ELR (cell line): ENCODE measurements at places on chromosomes 6 and 20.

- no peak for DNase-seq
Measured at GRCh38 chr20:57086066-57086465, 180.4 kb downstream of the BMP7 start.

- no peak for DNase-seq
Measured at GRCh38 chr6:134323698-134324097, 5.8 kb upstream of the SGK1 start.

DNA sequence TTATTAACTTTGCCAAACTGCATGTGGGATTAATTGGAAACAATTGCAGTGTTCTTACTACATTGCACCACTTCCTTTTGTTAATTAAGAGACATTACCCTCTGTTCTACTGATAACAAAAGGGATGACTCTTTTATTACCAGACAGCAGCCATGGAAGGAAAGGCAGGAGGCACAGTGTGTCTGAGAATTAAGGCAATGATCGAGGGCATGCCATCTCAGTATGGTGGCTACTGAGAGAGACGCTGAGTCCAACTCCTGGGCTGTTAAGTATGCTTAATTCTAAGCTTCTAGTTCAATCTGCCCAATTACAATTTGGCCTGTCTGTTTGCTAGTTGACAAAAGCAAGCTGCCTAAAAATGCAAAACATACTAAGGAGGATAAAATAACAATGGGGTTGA is 227.4 kb downstream of the PHACTR1 start:
- no peak for DNase-seq

DNA sequence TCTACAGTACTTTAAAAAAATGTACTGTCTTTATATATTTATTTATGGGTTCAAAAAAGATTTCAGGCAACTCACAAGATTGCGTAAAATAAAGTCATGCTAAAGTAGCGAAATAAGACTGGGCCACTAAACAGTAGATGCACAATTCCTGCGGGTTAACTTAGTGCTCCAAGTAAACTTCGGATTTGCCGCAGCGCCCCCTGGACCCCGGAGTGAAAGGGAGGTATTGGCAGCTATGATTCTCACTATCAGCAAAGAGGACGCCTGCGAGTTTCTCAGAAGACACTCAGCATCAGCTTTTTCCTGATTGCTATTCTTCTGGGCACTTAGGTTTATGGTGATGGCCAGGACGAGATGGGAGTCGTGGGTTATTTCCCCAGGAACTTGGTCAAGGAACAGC is 1.4 kb downstream of the OTOR start:
- DNase-seq: no peak

GRCh38 chr20:45913116-45913515 is 1.2 kb upstream of the PLTP start:
- DNase-seq: peak; percentile 54

- DNase-seq: no peak
Measured at GRCh38 chr6:95274686-95275235, 302.6 kb upstream of the MANEA start.

GRCh38 chr6:143160015-143160414 is 99.3 kb downstream of the AIG1 start:
- DNase-seq: peak; percentile 74

- DNase-seq: no peak
Measured at GRCh38 chr6:138868181-138868580, 72.3 kb downstream of the ECT2L start.

DNA sequence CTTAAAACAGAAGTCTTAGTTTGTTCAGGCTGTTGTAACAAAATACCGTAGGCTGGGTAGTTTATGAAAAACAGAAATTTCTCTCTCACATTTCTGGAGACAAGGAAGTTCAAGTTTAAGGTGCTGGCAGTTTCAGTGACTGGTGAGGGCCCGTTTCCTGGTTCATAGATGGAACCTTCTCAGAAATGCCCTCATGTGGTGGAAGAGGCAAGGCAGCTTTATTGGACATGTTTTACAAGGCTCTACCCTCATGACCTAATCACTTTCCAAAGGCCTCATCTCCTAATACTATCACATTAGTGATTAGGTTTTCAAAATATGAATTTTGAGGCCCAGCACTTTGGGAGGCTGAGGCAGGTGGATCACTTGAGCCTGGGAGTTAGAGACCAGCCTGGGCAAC is 2.4 kb downstream of the HEBP2 start:
- DNase-seq: no peak

DNA sequence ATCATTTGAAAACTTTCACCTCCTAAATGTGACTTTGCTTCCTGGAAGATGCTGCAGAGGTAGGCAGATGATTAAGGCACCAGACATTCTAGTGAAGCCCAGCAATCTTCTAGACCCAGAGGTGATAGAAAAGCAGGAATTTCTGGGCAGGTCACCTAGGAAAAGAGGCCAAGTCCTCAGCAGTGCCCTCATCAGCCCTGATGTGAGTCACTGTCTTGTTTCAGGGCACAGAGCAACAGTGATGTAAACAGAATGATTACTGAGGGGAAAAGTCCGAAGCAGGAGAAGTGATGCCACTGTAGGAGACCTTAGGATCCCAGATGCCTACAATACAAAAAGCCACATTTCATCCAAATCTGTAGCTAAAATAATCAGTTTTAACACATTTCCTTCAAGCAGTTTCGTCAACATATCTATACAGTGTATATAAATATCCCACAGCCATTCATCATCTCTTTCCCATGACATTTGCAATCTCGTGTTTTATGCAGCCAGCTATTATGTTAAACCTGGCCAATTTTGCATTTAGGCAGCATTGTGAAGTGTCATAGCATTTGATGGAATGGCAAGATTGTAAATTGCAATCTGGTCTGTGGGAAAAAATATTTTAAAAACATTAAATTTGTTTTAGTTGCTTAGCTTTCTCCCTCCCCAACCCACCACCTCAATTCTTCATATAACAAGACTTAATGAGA is 401.2 kb upstream of the RNF217 start:
- no peak for DNase-seq

DNA sequence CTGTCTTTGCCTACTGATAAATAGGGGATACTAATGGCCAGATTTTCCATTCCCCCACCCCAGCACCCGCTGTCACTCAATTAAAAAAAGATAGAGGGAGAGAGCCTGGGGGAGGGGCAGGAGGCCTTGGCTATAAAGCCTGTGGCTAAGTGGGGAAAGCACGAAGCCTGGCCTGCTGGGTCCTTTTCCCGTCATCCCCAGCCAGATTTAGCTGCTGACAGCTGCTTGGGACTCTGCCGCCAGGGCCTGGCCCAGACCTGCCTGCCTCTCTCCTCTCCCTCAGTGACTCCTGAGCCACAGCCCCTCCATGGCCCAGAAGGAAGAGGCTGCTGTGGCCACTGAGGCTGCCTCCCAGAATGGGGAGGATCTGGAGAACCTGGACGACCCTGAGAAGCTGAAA is at the start of gene APOBEC2:
APOBEC2 (plus strand) TSS at position 162 of the 400 bp plus-strand sequence; CDS start at position 308, 146 bp downstream.
- DNase-seq: no peak

DNA sequence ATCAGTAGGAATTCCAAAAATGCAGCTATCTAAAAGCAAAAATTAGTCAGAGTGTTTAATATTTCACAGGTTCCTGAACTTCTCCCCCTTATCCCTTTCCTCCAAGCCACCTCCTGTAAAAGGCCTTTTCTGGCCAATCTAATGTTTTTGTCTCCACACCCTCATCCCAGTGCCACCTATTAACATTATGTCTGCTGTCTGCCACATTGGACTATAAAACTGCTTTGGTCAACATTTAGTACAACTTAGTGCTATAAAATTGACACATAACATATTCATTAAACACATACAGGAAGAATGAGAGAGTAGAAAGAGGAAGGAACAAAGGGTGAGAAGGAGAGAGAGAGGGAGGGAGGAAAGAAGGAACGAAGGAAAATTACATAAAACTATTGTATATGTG is 47.7 kb downstream of the MMUT start:
- no peak for DNase-seq

GRCh38 chr20:40293740-40294139 is 395.3 kb downstream of the MAFB start:
- DNase-seq: no peak

- DNase-seq: peak; percentile 97
Measured at GRCh38 chr20:45337367-45338120, 10.7 kb downstream of the SDC4 start.

- peak; percentile 50 for DNase-seq
Measured at GRCh38 chr20:23362392-23363256, 642 bp downstream of the GZF1 start.

DNA sequence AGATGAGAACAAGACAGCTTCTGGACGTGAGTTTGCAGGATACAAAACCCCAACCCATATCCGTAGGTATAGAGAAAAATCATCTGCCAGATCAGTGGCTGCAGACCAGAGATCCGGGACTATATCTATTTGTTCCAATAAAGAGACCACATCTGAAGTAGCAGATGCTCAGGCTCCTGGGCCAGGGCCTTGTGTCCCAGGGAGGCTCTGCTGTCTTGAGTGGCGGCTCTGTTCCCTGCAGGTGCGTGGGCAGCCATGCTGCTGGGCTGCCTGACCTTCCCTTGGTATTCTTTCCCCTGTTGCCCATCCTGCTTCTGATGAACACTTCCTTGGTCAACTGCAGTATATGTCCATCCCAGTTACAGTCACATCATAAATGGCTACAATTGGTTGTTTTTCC is 34.9 kb downstream of the ERMARD start:
- no peak for DNase-seq

DNA sequence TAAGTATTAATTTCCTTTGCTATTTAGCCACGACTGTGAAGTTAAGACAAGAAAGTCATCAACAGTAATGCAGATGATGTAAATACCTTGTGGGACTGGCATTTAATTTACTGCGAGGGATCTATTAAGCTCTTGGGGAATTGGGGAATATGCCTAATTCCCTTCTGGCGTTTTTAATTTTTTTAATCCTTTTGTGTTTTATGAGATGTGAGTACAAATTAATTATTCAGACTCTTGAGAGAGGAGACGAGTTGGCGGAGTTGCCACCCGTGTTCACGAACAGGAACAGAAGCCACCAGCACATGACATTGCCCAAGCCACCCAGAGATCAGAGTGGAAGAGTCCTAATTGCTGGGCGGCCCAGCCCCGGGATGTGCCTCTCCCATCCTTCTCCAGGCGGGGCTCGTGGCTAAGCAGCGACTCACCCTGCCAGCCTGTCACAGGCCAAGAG is 533 bp upstream of the CRYBG1 start:
- no peak for DNase-seq

GRCh38 chr6:148557796-148558321 is 189.0 kb upstream of the UST start:
- DNase-seq: peak; percentile 17

- DNase-seq: no peak
Measured at GRCh38 chr6:132934496-132934895, 120.1 kb downstream of the RPS12 start.

- peak; percentile 35 for DNase-seq
Measured at GRCh38 chr6:6556738-6557503, 31.6 kb upstream of the LY86 start.

DNA sequence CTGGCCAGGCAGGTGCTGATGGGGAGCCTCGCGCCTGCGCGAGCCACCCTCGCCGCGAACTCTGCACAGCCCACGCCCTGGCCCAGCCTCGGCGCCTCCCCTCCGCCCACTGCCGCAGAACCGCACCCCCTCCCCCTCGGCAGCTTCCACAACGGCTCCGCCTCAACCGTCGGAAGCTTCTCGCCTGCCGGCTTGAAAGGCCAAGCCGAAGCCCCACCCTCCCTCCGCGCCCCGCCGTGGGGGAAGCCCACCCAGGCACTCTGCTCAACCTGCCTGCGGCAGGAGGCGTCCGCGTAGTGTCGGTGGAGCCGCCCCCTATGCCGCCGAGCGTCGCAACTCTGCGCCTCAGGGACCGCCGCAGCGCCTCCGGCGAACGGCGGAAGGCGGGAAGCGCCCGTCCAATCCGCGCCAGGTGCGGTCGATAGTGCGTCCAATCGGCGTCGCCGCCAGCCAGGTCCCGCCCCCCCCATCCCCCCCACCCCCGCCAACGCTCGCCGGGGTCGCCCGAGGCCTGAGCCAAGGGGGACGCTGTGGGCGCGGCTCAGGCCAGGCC is at the start of gene SYCP2:
SYCP2 (minus strand) TSS at position 342 of the 553 bp plus-strand sequence. CDS start 11,224 bp downstream, outside the sequence.
- no peak for DNase-seq

- no peak for DNase-seq
Measured at GRCh38 chr6:135261872-135262725, 81.0 kb downstream of the MYB start.

DNA sequence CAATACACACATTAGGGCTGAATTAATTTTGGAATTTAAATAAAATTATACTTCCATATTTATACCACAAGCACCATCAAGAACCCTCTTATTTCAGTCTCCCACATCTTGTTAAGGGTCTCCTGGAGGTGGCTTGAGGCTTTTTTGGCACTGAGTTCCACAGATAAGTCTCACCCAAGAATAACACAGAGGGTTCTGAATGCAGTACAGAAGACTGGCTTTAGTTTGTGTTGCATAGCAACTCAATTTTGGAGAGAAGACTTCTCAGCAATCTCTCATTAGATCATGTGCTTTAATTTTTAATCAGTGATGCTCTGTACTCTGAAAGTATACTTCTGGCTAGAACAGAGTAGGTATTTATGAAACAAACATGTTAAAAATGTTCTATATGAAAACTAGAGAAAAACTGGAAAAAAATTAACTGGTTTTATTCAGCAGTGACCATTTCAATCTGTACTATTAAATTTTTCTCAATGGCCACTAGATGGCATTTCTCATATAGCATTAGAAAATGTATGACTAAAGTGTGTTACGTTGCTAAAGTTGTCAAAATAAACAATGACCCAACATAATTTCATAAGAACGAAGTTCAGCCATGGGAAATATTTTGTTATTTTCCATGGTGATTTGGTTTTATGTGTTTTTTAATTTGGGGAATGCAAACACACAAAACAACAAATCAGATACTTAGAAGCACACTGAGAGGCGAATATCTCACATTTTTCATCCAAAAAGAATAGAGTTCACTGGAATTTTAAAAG is 32.7 kb upstream of the MAP7 start:
- DNase-seq: peak; percentile 93

DNA sequence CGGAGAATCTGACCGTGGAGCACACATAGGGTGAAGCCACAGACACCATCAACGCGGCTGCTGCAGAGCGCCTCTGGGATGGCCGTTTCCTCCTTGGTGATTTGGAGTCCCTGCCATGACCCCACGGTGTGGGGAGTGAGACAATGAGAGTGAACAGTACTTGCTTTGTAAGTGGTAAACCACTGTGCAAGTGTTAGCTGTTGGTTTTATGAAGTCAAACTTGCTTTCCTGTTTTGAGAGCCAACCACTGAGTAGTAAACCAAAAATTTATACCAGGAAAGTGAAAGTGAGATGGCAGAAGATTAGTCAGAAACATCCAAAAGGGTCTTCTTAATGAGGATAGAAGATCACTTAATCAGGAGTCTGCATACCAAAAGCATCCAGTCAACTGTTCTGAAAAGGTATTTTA is 160.7 kb downstream of the FOXC1 start:
- peak; percentile 24 for DNase-seq

DNA sequence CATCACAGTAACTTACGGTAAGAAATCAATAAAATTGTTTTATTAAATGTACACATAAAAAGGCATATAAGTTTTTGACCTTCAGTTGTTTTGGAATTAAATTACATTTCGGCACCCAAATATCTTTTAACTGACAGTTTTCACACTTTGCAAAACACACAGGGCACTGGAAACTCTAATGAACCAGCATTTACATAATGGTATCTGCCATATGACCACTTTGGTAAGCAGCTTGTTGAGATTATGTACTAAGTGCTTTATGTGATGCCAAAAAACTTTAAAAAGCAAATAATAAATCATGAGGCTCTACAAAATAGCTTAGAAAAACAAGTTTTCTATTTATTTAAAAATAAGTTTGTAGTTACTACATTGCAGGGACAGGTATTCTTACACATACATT is 68.2 kb downstream of the IRAK1BP1 start:
- no peak for DNase-seq

- no peak for DNase-seq
Measured at GRCh38 chr20:43318755-43319297, 129.1 kb upstream of the PTPRT start.

- no peak for DNase-seq
Measured at GRCh38 chr6:91802431-91802830, 1215.6 kb upstream of the MAP3K7 start.
